ENCODE measurements at places on chromosomes 2 and 18.

GRCh38 chr18:4241090-4241617 lies 214.0 kb downstream of the DLGAP1 start:
- no peak for DNase-seq

DNA sequence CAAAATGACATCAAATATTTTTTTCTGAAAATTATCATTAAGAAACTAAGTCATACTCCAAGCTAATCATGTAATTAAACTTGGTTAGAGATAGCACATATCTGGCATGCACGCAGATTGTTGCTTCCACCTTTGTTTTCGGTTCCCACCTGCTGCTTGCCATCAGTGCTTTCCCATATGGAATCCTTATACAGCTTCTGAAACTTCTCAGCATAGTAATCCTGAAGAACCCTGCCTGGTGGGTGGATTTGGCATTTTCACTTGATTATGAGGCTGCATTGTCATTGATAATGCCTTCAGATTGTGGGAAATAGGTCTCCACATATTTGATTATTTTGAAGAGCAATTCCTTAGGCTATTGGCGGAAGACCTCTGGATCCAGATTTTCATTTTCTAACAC lies 47.5 kb downstream of the ZC3H6 start:
- DNase-seq: no peak

DNA sequence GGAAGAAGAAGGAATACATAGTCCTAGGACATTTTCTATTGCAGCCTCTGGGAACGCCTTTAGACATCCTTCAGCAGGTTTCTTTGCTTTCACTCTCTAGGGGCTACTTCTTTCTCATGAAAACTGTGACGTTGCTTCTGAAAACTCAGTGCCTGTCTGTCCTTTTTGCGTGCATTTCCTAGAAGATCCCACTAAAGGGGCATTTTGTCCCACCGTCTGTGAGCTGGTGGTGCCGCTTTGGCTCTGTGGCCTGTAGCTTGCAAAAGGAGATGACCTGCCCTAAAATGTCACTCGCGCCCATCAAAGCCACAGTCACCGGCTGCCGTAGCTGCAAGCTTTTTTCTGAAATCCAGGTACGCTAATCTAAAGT lies 579 bp downstream of the STAT4 start:
- DNase-seq: no peak

GRCh38 chr2:142879151-142879550 lies 1.7 kb downstream of the KYNU start:
- no peak for DNase-seq

DNA sequence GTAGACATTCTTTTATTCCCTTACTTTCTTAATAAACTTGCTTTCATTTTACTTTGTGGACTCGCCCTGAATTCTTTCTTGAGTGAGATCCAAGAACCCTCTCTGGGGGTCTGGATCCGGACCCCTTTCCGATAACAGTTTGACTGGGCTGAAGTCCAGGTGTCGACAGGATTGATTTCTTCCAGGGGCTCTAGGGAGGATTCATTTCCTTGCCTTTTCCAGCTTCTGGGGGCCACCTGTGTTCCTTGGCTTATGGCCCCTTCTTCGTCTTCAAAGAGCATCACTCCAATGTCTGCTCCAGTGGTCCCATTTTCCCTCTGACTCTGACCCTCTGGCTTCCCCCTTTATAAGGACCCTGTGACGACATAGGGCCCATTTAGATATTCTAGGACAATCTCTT lies 67.5 kb downstream of the COPS8 start:
- DNase-seq: no peak

DNA sequence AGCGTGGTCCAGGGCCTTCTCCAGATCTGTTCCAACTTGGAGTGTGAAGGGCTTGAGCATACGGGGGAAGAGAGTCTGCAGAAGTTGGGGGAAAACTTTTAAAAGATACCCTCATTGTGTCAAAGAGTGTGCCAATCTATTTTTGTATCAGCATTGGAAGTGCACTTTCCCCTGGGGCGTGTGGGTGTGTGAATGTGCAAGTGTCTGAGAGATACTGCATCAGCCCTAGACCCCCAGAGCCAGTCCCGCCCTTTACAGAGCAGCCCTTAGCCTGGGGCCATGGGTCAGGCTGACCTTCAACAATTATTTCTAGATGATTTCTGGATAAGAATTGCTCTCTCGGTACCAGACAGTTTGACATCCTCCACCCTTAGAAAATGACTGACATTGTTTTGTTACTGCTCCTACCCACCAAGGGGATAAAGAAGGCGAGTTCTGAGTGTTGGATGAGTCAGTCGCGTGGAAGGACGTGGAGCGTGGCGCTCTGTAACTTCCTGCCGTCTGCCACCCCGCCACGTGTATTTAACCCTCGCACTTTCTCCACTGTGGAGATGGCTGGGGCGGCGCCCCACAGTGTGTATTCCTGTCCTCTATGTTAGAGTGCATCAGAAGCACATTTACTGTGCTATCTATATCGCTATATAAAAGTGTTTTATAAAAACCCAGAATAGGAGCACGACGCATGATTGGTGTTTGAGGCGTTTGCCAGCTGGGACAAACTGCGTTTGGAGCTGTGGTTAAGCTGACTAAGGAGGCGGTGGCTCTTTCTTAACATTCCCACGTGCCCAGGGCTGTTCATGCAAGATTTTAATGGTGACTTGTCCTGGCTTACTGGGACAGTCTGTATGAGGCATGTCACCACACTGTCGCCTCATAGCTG lies 122.6 kb downstream of the CABLES1 start:
- DNase-seq: no peak

DNA sequence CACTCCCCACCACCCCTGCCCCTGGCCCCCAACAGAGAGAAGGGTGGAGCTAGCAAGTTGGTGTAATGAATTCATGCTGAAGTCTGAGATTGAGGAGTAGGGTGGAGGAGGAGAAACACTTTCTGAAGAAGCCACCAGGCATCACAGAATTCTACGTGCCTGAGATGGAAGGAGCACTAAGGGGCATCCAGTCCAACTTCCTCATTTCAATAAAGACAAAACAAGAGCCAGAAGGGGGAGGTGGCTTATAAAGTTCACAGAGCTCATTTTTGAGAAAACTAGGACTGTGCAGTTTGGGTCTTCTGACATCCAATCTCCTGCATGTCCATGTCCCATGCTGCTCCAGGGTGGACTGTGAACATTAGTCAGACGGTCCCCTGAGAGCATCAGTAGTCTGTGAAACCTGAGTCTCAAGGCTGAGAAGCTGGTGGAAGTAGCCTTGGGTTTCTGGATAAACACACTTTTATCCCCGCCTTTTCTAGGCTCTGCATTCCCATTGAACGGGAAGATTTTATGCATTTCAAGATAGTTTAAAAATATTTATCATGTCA lies 77.7 kb downstream of the TRIM43 start:
- no peak for DNase-seq

DNA sequence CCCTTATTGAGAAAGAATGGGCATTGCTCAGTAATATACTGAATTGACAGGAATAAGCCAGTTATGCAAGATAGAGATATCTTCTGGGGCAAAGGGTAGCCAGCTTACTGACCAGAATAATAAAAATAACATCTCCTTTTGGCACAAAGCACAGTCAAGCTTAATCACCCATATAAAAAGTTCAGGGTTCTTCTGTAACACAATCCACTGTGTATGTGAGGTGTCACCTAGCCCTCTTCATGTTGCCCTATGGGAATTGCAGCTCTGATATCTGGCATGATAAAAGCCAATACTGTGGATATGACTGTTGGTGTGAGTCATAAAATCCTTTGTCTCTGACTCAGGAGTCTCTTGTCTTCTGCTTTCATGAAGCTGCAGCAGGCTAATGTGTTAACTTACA lies 90.8 kb downstream of the DSEL start:
- no peak for DNase-seq

DNA sequence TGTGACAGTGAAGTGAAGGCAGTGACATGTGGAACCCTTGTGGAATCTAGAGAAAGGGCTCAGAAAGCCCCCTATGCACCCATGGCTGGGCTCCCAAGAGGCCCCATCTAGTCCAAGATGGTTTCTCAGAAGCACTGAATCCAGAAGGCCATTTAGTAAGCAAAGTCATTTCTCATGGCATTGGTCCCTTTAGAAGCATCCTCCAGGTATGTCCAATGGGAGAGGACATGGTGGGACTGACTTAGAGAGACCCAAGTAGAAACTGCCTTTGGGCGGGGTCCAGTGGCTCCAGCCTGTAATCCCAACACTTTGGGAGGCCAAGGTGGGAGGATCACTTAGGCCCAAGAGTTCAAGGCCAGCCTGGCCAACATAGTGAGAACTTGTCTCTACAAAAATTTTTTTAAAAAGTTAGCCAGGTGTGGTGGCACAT lies 72.5 kb upstream of the RMDN2 start:
- DNase-seq: no peak

DNA sequence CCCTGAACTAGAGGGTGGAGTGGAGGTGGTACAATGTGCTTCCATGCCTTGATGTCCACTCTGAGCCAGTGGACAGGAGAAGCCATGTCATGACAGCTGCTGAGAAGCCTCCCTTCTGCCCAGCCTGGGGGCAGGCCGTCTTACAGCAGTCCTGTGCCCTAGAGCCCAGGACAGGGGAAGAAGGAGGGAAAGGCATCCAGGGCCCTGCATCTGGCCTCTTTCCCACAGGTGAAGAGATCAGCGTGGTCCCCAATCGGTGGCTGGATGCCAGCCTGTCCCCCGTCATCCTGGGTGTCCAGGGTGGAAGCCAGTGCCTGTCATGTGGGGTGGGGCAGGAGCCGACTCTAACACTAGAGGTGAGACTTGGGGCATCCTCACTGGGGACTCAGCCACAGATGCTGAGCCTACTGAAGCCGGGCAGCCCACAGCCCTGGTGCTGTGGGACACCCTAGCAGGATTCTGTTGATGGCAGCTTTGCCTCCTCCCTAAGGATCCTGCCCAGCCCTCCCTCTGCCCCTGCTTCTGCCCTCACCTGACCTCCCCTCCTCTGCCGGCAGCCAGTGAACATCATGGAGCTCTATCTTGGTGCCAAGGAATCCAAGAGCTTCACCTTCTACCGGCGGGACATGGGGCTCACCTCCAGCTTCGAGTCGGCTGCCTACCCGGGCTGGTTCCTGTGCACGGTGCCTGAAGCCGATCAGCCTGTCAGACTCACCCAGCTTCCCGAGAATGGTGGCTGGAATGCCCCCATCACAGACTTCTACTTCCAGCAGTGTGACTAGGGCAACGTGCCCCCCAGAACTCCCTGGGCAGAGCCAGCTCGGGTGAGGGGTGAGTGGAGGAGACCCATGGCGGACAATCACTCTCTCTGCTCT lies 3.1 kb downstream of the IL36RN start:
- DNase-seq: no peak

DNA sequence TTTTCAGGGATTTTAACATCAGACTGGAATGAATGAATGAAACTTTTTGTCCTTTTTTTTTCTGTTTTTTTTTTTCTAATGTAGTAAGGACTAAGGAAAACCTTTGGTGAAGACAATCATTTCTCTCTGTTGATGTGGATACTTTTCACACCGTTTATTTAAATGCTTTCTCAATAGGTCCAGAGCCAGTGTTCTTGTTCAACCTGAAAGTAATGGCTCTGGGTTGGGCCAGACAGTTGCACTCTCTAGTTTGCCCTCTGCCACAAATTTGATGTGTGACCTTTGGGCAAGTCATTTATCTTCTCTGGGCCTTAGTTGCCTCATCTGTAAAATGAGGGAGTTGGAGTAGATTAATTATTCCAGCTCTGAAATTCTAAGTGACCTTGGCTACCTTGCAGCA lies 53.4 kb downstream of the SMAD4 start:
- DNase-seq: no peak

GRCh38 chr2:231918501-231919330 lies 7.5 kb downstream of the NPPC start:
- no peak for DNase-seq

- no peak for DNase-seq
Observed at GRCh38 chr2:32248299-32248698, 16.4 kb downstream of the NLRC4 start.

DNA sequence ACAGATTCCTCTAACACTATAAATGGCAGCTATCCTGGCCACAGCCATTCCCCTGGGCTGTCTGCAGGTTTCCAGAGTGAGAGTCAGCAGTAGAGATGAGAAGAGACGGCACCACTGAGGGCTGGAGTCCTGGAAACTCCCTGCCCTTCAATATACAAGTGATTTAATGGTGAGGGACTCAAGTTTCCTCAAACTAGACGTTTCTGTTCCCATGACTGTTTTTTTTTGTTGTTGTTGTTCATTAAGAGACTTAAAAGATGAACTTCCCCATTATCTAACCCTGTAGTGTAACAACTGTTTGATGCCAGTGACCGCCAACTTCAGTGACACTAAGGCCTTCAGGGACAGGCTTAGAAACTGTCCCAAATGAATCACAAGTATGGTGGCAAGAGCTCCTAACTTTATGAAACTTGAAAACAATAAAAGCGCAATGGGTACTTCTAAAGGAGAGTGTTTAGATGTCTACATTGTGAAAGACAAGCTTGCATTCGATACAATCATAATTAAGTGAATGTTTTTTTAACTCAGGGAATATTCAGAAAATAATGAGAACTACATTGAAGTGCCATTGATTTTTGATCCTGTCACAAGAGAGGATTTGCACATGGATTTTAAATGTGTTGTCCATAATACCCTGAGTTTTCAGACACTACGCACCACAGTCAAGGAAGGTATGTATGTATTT lies 34.0 kb downstream of the IL1R2 start:
- DNase-seq: no peak

DNA sequence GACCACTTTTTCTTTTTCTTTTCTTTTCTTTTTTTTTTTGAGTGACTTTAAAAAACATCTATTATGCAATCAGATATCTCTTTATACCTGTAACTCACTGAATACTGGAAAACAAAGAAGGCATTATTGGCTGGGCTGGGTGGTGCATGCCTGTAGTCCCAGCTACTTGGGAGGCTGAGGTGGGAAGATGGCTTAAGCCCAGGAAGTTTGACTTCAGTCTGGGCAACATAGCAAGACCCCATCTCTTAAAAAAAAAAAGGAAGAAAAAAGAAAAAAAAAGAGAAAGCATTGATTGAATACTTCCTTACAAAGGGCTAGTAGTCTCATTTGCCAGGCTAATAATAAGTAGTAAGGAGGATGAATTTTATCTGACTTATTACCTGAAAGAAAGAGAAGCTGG lies 2.7 kb upstream of the MTCL1 start:
- no peak for DNase-seq

DNA sequence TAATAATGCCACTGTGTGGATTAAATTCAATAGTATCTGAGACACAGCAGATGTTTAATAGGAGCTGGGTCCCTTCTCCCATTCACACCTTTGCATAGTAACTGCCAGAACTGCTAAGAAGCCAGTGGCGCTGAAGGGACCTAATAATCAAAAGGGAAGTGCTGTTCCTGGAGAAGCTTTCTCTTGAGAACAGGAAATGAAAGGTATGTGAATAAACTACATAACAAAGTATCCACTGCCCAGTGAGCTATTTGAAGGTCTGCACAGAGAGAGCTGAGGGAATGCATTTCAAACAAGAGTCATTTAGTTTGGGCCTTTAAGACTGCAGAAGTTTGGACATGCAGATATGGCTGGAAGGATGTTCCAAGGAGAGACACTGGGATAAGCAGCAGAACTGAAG lies 56.1 kb upstream of the KIDINS220 start:
- DNase-seq: no peak

GRCh38 chr2:8520791-8521344 lies 161.0 kb upstream of the ID2 start:
- DNase-seq: no peak

- no peak for DNase-seq
Observed at GRCh38 chr2:159506764-159507440, 109.4 kb downstream of the BAZ2B start.

- no peak for DNase-seq
Observed at GRCh38 chr2:15812187-15812780, 128.1 kb upstream of the MYCN start.

Data from hypothalamus (tissue), 51 donors.